Thyroid gland (tissue), 4 donors: ENCODE measurements at places on chromosomes 11 and 22. TPM values are rescaled to one million over a fixed set of nuclear protein-coding genes. Genes with fewer than 3 reads are reported as not detected.

Gene TMEM126A
- 28.2 TPM for total RNA-seq

- no peaks in the 10 kb centered on the region for H3K27me3 ChIP-seq
- no peak overlapping the region for H3K27ac ChIP-seq
- H3K4me3 ChIP-seq: no peak overlapping the region
- H3K4me1 ChIP-seq: no peaks in the 10 kb centered on the region
- H3K36me3 ChIP-seq: no peaks in the 10 kb centered on the region
- no peak for DNase-seq
Measured at GRCh38 chr22:49734390-49734789, 93.3 kb downstream of the BRD1 start.

DNA sequence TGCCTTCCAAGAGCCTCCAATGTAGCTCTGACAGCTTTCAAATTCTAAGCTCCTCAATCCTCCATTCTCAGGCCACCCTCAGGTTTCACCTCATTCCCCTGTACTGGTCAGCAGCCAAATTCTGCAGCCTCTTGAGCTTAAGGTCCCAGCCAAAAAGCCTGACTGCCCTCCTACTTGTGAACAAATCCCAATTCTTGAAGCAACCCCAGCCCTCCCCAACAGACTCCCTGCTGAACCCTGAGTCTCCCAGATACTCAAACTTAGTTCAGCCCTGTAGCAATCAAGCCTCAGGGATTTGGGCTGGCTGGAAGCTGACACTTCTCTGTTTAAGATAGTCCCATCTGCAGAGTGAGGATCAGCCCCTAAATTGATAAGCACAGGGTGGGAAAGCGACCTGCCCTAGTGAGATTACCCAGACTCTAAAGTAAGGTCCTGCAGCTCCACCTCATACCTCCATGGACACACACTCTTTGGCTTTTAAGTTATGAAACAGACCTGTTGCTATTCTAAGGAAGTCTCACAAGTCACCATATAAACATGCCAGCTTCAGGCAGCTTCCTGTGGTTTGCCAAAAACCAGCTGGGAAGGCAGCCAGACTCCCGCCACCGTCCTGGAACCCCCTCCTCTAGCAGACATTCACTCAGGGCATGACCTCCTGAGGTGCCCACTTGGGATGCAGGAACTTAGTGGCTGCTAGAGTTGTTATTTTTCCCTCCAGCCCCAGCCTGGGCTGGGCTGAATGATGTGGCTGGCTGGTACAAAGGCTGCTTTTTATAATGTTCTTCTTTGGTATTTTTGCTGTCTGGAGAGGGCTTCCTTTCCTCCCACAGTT is 82.5 kb upstream of the PICALM start:
- H3K27me3 ChIP-seq: no peaks in the 10 kb centered on the region
- peaks cover 33% of the 10 kb centered on the region for H3K4me1 ChIP-seq
- DNase-seq: peak; percentile 88
- H3K4me3 ChIP-seq: no peak overlapping the region
- H3K27ac ChIP-seq: peak overlapping the region; percentile 68

DNA sequence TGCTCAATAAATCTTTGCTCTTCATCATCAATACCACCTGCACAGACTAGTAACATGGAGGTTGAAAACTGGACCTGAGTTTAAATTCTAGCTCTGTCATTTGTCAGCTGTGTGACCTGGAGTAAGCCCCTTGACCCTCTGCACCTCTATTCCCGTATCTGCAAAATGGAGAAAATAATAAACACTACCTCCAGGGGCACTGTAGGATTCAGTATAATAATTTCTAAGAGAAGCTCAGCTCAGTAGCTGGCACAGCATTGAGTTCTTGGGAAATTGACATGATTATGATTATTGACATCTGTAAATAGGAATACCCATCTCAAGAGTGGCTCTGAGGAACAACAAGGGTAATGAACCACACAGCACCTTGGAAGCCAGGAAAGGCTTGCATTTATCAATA is 78.4 kb downstream of the MN1 start:
- DNase-seq: no peak
- no peak overlapping the region for H3K27ac ChIP-seq
- no peaks in the 10 kb centered on the region for H3K27me3 ChIP-seq
- no peak overlapping the region for H3K4me3 ChIP-seq
